CD4-positive, alpha-beta T cell (primary cell): ENCODE measurements at places on chromosomes 3 and 15. TPM values are rescaled to one million over a fixed set of nuclear protein-coding genes. Genes with fewer than 3 reads are reported as not detected.

DNA sequence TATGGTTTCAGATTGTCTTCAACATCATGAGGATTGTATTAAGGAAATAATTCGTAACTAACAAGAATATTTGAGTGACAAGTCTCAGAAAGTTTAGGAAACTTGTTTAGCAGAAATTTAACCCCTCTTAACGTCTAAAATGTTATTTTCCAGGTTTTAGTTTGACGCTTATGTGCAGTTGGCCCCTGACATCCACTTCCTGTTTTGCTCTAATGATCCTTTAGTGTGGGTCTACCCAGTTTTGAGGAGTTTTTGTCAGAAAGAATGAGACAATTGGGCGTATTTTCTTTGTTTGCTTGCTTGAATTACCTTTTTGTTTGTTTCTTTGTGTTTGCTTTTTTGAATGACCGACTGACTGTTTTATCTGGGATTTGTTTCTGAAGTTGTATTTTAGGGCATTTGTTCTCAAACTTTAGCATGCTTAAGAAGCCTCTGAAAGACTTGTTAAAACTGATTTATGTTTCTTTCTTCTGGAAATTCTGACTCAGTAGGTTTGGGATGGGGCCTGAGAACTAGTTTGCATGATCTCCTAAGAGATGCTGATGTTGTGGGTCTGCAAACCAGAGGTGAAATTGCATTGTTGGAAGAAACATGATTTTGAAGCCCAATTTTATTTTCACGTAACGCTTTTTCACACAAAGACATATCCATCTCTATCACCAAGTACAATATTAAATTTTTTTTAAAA, 20.6 kb downstream of the RBMS3 start:
- no peak overlapping the region for H3K27ac ChIP-seq
- no peak for DNase-seq
- no peaks in the 10 kb centered on the region for H3K27me3 ChIP-seq
- H3K4me3 ChIP-seq, result no peak overlapping the region

DNA sequence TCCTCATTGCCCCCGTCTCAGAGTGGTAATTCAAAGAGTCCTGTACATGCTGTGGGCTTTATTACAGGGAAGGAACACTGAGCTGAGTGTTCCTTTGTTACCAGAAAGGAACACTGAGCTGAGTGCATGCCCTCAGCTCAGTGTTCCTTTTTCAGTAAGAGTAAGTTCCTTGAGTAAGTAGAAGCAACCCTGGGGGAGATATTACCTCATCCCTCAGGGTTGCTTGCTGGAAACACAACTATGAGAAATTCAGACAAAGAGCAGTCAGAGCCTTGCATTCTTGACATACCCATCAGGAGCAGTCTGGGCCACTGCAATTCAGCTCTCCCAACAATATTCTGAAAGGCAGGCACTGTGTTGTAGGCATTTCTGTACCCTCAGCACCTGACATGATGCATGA, 17.0 kb downstream of the CHRM5 start:
- no peaks in the 10 kb centered on the region for H3K27me3 ChIP-seq
- no peak overlapping the region for H3K27ac ChIP-seq
- no peaks in the 10 kb centered on the region for H3K36me3 ChIP-seq
- DNase-seq, result no peak
- no peak overlapping the region for H3K4me3 ChIP-seq

GRCh38 chr3:73508330-73508954, 116.3 kb downstream of the PDZRN3 start:
- no peaks in the 10 kb centered on the region for H3K36me3 ChIP-seq
- no peaks in the 10 kb centered on the region for H3K27me3 ChIP-seq
- no peak overlapping the region for H3K4me3 ChIP-seq

- peak within 1 kb of the TSS; percentile 69 for H3K4me3 ChIP-seq
- H3K36me3 ChIP-seq, result peaks cover 51% of the 10 kb centered on the region
- H3K27me3 ChIP-seq, result no peaks in the 10 kb centered on the region
- H3K4me1 ChIP-seq, result peaks cover 31% of the 10 kb centered on the region
- peak within 1 kb of the TSS; percentile 32 for H3K27ac ChIP-seq
These were observed at the start of gene NCKIPSD for GRCh38 chr3:48685603-48686511. NCKIPSD (minus strand) TSS chr3:48685915; CDS start chr3:48685807, 108 bp downstream.

GRCh38 chr15:70276401-70276800, 178.7 kb upstream of the TLE3 start:
- DNase-seq, result no peak
- H3K4me1 ChIP-seq, result peaks cover under 1% of the 10 kb centered on the region
- no peaks in the 10 kb centered on the region for H3K27me3 ChIP-seq
- no peak overlapping the region for H3K4me3 ChIP-seq

DNA sequence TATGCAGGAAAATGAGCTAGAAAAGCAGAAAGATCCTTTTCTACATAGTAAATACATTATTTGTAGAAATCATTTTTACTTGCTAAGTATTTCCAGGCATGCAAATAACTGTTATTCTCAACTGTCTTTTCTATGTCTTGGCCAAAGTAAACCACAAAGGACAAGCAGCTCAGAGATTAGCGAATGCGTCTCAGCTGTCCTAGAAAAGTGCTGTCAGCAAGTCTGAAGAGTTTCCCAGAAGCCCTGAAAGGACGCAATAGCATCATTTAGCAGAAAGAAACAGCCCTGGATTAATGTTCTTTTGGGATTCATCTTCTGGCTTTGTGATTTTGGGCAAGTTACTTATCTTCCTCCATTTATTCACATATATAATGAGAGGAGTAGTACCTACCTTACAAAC, 100.3 kb downstream of the ZIC1 start:
- H3K27ac ChIP-seq, result no peak overlapping the region
- H3K4me3 ChIP-seq, result no peak overlapping the region
- H3K36me3 ChIP-seq, result no peaks in the 10 kb centered on the region
- H3K4me1 ChIP-seq, result no peaks in the 10 kb centered on the region
- no peaks in the 10 kb centered on the region for H3K27me3 ChIP-seq

DNA sequence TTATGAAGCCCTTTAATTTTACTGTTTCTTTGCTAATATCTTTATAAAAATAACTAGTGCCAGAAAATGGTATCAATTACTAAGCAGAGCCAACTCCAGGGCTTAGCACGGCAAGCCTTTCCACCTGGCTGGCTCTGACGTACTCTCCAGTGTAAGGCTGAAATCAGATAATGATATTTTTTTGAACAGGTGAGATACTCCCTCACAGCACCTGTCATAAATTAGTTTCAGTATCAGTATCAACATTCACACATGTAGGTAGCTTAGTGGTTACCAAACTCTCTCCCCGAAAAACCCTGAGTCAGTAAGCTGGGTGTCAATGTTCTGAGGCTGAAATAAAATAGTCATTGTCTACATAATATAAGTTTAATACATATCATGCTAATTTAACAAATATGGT, 710.1 kb downstream of the SQOR start:
- H3K4me3 ChIP-seq, result no peak overlapping the region
- H3K27ac ChIP-seq, result no peak overlapping the region
- no peaks in the 10 kb centered on the region for H3K4me1 ChIP-seq
- H3K27me3 ChIP-seq, result no peaks in the 10 kb centered on the region
- H3K36me3 ChIP-seq, result no peaks in the 10 kb centered on the region

- no peak overlapping the region for H3K4me3 ChIP-seq
- no peak overlapping the region for H3K27ac ChIP-seq
- no peaks in the 10 kb centered on the region for H3K36me3 ChIP-seq
- H3K27me3 ChIP-seq, result peaks cover 3% of the 10 kb centered on the region
- DNase-seq, result no peak
These were observed 163.1 kb downstream of the IL1RAP start for GRCh38 chr3:190677001-190677400.

- no peak for DNase-seq
- H3K4me1 ChIP-seq, result peaks cover 8% of the 10 kb centered on the region
- no peak overlapping the region for H3K27ac ChIP-seq
- H3K36me3 ChIP-seq, result no peaks in the 10 kb centered on the region
- H3K4me3 ChIP-seq, result no peak overlapping the region
- H3K27me3 ChIP-seq, result peaks cover 67% of the 10 kb centered on the region
These were observed 8.6 kb downstream of the ZIC1 start for GRCh38 chr3:147417551-147418295.

DNA sequence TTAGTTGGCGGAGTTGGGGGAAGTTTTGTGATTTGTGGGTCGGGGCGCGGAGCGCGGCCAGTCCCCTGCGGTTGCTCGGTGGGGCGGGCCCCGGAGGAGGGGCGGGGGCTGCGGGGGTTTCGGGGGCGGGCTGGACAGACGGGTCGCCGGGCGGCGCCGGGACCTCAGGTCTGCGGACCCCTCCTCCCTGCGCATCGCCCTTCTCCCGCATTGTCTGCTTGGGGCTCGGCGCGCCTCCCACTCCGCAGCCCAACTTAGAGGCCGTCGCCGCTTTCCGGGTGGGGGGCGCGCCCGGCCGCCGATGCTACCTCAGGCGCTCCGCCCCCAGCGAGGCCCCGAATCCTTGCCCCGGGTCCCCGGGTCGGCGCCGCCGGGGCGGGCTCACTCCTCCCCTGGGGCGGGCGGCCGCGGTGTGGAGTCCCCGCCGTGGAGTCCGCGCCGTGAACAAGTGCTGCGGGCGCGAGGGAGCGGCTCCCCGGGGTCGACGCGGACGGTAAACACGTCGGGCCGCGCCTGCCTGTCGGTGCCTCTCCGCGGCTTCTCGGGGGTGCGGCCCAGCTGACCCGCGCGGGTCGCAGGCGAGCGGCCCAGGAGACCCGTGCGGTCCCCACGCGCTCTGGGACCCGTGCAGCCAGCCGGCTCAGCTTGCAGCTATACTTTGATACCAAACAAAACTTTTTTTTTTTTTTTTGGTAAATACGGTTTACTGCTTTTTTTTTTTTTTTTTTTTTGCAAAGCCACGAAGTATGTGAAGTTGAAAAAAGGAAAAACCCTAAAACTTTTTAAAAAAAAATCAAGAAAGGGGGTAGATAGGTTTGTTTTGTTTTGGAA, 624 bp downstream of the AKAP13 start:
- peak overlapping the region; percentile 67 for H3K27ac ChIP-seq
- H3K36me3 ChIP-seq, result no peaks in the 10 kb centered on the region
- H3K4me1 ChIP-seq, result peaks cover 36% of the 10 kb centered on the region

DNA sequence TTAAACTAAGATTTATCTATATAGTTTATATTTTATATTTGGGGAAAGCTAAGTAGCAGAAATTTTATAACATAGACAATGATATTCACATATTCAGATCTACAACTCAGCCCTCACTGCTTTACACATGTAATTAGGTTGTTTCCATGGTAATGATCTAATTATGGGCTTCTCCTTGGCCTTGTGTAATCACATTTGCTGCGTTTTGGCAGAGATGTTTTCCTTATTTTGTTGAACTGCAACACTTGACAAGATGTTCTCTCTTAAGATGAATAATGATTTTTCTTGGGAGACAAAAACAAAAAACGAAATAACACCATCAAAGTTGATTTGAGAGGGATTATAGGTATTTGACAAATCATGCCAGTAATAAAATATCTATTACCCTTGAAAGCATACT, 635.6 kb upstream of the TBL1XR1 start:
- no peaks in the 10 kb centered on the region for H3K36me3 ChIP-seq
- DNase-seq, result no peak
- no peak overlapping the region for H3K27ac ChIP-seq
- H3K27me3 ChIP-seq, result no peaks in the 10 kb centered on the region
- no peaks in the 10 kb centered on the region for H3K4me1 ChIP-seq

DNA sequence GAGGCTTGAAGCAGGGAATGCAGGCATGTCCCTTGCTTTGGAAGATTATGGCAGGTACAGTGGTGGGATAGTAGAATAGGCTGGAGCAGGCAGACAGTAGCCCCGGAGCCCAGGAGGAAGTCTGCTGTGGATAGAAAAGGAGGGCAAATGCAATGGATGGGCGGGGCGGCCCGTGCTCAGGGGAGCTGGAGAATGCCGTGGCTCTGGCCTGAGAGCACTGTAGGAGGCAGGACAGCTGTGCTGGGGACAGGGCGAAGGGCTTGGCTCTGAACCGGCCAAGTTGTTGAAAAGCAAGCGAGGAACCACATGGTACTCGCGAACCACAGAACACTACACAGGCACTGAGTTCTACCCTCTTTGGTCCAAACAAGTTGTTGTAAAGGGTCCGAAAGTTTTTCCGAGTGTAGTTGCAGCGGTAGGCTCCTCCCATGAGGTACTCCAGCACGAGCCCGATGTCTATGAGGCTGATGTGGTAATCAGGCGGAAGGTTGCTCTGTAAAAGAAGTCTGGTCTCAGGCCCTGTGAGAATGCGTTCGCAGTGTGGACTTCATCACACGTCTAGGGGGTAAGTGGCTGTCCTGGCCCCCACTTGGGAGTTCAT, 54.7 kb downstream of the TRPM1 start:
- no peaks in the 10 kb centered on the region for H3K36me3 ChIP-seq
- H3K4me3 ChIP-seq, result no peak overlapping the region
- no peak overlapping the region for H3K27ac ChIP-seq
- H3K27me3 ChIP-seq, result no peaks in the 10 kb centered on the region
- DNase-seq, result no peak
- H3K4me1 ChIP-seq, result no peaks in the 10 kb centered on the region

DNA sequence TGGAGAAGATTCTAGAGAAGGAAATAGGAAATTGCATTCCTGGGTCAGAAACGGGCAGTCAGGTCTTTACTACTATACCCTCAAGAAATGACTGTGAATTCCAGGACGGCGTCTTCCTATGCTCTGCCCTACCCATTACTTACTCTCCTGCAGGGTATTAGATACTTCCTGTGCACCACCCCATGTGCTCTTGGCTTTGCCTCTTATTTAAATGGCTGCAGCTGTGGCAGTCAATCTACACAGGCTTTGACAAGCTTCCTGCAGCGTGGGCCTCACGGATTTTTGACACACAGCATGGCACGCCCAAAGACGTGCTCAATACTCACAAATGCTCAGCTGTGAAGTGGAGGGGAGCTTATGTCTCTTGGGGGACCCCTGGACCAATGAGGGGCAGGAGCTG, 206.1 kb downstream of the SV2B start:
- H3K4me3 ChIP-seq, result no peak overlapping the region
- H3K4me1 ChIP-seq, result peaks cover 55% of the 10 kb centered on the region
- no peaks in the 10 kb centered on the region for H3K27me3 ChIP-seq
- H3K36me3 ChIP-seq, result no peaks in the 10 kb centered on the region
- no peak for DNase-seq

DNA sequence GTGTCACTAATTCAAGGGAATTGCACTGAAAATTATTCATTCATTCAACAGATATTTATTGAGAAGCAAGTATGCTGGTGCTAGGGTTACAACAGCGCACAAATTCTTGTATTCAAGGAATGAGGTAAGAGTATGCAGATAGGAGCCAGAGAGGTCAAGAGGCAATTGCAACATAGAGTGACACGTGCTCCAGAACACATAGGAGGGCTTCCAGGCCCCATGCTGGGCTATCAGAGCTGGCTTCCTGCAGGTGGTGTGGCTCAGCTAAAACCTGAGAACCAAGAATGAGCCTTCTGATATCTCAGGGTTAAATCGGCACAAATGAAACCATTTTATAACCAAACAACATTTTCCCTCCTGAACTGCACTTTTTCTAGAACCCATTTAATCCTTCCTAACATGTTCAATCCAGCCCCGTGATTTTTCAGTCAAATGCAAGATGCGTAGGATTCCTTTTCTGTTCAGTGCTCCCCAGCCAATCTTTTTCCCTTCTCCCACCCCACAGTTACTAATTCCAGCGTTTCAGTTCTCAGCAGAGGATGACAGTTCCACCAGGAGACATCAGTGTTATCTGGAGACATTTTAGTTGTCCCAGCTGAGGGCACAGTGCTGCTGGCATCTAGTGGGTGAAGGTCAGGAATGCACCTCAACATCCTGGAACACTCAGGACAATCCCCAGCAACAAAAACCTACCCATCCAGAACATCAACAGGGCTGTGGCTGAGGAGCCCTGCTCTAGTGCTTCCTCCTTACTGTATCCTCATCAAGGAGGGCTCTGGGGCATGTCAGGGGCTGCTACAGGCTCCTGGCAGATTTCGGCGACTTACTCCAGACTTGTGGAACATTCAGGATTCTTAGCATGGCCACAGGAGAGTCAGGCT, 13.1 kb downstream of the CCR5AS start:
- H3K4me1 ChIP-seq, result peaks cover 6% of the 10 kb centered on the region
- DNase-seq, result no peak
- no peak overlapping the region for H3K27ac ChIP-seq
- no peak overlapping the region for H3K4me3 ChIP-seq
- no peaks in the 10 kb centered on the region for H3K27me3 ChIP-seq

Gene GOLGA8R
- total RNA-seq, result 1.5 TPM

Gene GPR176
- total RNA-seq, result not detected

Gene IRAK2
- 1.4 TPM for total RNA-seq

Gene NPAP1
- total RNA-seq, result not detected

Gene GRK7
- 0.22 TPM for total RNA-seq

Gene CATSPER2
- 4.1 TPM for total RNA-seq

Gene TUSC7
- not detected for total RNA-seq
